GM04504 (cell line): ENCODE measurements at places on chromosomes 1 and 21.

- DNase-seq, result no peak
These were observed 44.7 kb downstream of the MRPL37 start for GRCh38 chr1:54244655-54245054.

DNA sequence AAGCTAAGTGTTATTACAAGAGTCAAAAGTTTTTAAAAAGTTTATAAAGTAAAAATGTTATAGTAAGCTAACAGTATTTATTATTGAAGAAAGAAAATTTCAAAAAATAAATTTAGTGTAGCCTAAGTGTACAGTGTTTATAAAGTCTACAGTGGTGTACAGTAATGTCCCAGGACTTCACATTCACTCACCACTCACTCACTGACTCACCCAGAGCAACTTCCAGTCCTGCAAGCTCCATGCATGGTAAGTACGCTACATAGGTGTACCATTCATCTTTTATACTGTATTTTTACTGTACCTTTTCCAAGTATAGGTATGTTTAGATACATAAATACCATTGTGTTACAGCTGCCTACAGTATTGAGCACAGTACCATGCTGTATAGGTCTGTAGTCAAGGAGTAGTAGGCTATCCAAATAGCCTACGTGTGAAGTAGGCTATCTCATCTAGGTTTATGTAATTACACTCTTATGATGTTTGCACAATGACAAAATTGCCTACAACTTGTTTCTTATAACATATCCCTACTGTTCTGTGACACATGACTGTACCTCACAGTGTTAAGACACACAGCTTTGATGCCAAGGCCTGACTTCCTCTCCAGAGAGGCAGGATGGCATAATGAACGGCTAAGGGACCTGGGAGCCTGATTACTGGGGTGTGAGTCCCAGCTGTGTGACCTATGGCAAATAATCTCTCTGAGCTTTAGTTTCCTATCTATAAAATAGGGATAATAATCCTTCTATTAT lies 12.7 kb downstream of the DHCR24 start:
- no peak for DNase-seq

GRCh38 chr1:222010306-222010705 lies 268.4 kb upstream of the DUSP10 start:
- no peak for DNase-seq

- no peak for DNase-seq
These were observed 5.0 kb downstream of the OR10J1 start for GRCh38 chr1:159444511-159444910.

DNA sequence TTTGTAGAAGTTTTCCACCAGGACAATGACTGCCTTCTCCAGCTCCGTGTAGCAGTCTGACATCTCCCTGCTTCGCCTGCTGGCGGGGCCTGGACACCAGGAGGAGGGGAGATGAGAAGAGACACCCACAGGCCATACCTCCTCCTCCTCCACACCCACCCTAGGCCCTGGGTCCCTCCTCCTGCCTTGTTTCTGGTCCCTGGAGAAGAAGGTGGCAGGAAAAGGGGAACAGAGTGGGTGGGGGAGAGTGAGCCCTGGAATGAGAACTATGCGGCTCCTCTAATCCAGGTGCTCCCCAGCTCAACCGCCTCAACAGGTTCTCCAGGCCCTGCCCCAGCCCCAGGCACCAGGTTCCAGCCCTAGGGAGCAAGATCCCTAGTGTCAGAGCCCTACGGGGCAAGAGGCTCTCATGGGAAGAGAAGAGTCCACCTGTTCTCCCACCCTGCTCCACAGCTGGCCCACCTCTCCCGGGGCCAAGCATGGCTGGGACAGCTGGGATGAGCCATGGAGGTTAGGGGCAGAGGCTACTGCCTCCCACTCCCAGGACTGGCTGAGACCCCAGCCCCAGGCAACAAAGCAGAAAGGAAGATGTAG lies 4.8 kb downstream of the S100A16 start:
- no peak for DNase-seq

DNA sequence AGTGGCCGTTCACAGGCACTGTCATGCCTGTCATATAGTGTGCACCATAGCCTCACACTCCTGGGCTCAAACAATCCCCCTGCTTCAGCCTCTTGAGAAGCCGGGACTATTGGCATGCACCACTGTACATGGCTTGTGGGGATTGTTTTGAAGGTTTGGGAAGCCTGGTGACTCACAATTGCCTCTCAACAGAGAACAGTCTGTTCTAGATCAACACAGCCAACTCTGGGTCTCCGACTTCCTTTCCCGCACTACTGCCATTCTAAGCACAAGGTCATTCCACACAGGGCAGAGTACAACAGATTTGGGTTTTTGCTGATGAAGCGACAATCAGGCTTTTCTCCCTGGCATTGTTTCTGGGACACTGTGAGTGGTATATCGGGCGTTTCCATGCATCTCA lies 15.5 kb upstream of the AHCTF1 start:
- DNase-seq, result no peak

- no peak for DNase-seq
These were observed 303.2 kb upstream of the FAM78B start for GRCh38 chr1:166470014-166470413.

GRCh38 chr1:56585985-56586384 lies 6.6 kb upstream of the PLPP3 start:
- no peak for DNase-seq

GRCh38 chr21:45332415-45332814 lies 44.7 kb upstream of the POFUT2 start:
- no peak for DNase-seq

DNA sequence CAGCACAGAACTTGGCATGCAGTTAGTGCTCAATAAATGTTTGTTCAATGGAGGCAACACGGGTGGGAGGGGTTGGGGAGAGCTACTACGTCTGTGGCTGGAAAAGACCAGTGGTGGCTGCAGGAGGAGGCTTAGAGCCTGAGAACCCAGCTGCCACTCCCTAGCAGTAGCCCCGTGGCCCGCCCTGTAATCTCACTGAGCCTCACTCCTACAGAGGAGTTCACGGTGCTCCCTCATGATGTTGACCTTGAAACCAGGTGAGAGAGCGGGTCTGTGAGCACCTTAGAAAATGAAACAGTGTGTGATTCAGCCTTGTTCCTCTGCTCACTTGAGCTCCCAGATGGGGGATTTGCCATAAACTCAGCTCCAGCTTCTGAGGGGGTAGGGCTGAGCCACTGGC lies 299.6 kb downstream of the NPHP4 start:
- DNase-seq, result no peak

DNA sequence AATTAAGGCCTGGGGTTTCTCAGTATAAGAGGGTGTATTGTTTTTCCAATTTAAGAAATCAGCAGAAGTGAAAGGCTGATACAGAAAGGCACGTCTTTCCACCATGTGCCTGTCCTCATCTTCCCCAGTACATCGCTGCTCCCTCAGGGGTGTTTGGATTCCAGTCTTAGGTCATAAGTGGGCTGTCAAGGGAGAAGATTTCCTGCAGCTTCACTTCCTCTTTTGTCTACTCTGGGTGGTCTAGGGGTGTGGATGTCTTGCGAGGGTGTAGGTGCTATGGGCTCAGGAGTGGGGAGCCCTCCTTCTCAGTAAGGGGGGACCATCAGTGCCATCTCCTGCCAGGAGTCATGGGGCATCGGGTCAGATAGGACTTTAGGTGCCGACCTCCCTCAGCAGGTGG lies 999.8 kb upstream of the NCAM2 start:
- no peak for DNase-seq

GRCh38 chr1:186768906-186769305 lies 59.8 kb upstream of the PLA2G4A start:
- DNase-seq, result no peak

DNA sequence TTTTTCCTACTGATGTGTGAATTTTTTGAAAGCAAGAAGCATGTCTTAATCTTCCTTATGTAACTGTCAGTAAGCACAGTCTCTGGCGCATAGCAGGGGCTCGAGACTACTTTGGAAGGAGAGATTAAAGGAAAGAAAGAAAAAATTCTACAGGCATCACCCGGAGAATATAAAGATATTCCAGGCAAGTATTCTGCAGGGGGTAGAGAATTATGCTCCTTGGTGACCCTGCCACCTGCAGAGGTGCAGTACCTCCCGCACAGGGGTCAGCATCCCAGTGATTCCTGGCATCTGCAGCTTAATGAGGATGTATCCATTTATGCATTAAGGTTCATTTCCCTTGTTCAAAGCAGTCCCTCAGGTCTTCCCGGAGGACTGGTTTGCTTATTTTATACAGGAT lies 87.6 kb upstream of the WLS start:
- DNase-seq, result no peak

DNA sequence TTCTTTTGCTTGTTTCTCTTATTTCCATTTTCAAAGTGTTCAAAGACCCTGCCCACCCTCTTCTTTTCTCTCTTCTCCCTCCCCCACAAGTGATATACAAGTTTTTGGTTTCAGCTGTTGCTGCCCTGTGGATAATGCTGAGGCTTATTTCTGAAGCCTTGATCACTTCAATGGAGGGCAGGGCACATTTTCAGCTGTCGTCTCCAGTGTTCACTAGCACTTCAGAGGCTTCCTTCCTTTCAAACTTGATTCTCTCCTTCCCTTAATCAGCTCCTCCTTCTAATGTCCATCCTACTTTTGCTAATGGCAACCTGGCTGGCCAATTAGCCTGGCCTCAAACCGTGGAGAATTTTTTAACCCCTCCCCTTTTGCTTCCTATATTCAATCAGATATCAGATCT lies 435.7 kb upstream of the RUNX1 start:
- no peak for DNase-seq

DNA sequence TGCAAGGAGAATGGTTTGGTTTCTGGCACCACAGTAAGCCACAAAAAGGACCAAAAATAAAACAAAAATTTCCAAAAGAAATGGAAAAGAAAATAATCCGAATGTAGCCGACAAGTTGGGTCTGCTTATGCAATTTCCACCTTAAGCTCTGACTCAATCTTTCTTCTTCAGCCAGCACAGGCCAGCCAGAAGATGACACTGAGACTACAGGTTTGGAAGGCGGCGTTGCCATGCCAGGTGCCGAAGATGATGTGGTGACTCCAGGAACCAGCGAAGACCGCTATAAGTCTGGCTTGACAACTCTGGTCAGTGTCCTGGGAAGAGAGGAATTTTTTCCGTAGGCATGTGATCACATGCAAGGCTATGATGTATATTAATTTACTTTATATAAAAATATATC lies 23.4 kb downstream of the PDPN start:
- DNase-seq, result no peak

DNA sequence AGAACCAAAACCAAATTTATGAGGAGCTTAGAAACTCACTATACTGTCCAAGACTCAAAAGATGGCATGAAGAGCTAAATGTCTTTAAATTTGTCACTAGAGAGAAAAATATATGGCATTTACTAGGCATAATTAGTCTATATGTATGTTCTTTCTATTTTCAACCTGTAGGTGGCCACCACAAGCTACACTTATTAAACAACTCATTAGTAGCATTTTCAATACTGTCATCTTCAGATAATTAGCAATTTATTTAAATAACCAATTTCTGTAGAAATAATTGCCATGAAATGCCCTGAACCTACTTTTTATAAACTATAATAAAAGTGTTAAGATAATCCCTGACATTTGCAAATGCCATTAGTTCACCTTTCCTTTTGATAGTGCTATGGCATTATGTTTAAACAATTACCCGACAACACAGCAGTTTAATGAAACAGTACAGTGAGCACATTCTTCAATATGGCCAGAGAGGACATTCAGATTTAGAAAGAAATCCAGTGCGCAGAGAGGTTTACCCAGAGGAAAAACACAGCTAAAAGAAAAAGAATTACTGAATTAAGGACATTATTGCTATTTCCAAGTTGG lies 522.5 kb downstream of the PTBP2 start:
- DNase-seq, result no peak

- no peak for DNase-seq
These were observed 62.6 kb upstream of the CYYR1 start for GRCh38 chr21:26635681-26636080.
